ENCODE measurements at places on chromosomes 1 and 21.

DNA sequence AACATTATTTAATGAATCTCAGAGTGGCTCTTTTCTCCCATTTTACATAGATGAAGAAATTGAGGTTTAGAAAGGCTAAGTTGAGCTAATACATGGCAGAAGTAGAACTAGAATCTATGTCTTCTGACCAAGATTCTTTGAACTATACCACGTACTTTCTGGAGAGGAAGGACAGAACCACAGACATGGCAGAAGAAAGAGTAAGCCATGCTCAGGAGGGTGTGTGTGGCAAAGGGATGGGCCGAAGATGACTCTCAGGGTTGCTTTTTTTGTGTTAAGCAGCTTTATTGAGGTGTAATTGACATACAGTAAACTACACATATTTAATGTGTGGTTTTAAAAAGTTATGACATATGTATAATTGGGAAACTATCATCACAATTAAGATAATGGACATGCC is 69.5 kb downstream of the PEX14 start:
- no peak for DNase-seq

DNA sequence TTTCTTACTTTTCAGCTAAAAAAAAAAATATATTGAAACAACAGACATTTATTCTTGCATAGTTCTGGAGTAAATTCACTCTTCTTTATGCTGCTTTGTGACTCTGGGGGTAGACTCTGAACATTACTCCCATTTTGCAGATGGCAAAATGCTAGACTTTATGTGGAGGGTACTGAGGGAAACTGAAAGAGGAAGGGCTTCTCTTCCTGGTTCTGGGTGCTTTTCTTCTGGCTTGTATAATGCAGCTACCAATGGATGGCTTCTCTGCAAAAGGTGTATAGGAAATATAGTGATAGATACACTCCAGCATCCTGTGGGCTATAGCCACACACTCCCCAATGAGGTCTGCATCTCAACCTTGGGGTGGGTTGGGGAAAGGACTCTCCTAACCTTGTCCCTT is 19.7 kb upstream of the ZBTB40 start:
- no peak for DNase-seq

DNA sequence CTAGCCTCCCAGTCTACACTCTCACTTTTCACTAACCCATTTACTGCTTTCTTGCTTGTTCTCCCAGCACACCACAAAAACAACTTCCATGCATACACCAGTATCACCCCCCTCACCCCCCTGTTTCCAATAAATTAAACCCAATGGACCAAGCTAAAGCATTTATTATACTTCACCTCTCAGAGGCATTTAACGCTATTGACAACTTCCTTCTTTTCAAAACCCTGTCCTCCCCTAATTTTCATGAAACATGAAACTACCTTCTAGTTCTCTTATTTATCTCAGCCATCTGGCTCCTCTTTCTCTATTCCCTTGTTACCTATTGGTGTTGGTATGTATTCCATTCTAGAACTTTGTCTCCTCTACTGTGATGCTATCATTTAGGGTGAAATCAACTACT is 32.3 kb downstream of the PTPRC start:
- DNase-seq: no peak

GRCh38 chr1:117753652-117754051 is 147.8 kb downstream of the TENT5C start:
- no peak for DNase-seq

GRCh38 chr1:1777950-1778662 is at the start of gene NADK:
TSS of gene NADK (minus strand) at chr1:1778470. CDS start at chr1:1765406, 13,064 bp downstream.
- peak; percentile 69 for DNase-seq

DNA sequence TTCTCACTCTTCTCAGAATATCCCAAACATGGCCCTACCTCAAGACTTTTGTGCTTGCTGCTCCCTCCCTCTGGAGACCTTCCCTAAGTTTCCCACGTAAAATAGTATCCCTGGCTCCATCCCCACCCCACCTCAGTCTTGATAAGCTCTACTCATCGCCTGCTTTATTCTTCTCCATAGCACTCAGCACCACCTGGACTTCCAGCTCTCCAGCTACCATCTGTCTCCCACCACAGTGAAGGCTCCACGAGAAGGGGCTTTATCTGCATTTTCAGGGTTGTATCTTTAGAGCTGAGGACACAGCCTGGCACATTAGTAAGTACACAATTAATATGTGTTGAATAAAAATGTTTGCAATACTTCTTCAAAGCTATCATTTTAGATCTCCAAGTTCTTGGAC is 37.8 kb downstream of the MAB21L3 start:
- no peak for DNase-seq

DNA sequence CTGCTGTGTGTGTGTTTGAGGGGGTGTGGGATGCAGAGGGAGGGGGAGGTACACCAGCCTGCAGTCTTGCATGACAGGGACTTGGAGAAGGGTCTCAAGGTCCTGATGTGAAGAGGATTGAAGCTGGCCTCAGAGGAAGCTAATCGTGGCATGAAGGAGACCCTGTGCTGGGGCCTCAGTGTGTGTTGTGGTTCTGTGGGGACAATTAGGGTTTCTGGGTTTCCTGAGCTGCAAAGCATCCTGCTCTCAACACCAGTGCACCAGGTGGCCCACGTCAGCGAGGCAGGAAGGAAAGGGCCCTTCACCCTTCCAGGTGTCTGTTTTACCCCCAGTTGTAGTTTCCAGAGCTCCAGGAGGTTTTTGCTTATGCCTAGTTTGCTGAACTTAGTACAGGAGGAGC is 52.8 kb downstream of the TENT5C start:
- no peak for DNase-seq

GRCh38 chr1:204692325-204692840 is 6.8 kb upstream of the LRRN2 start:
- no peak for DNase-seq

DNA sequence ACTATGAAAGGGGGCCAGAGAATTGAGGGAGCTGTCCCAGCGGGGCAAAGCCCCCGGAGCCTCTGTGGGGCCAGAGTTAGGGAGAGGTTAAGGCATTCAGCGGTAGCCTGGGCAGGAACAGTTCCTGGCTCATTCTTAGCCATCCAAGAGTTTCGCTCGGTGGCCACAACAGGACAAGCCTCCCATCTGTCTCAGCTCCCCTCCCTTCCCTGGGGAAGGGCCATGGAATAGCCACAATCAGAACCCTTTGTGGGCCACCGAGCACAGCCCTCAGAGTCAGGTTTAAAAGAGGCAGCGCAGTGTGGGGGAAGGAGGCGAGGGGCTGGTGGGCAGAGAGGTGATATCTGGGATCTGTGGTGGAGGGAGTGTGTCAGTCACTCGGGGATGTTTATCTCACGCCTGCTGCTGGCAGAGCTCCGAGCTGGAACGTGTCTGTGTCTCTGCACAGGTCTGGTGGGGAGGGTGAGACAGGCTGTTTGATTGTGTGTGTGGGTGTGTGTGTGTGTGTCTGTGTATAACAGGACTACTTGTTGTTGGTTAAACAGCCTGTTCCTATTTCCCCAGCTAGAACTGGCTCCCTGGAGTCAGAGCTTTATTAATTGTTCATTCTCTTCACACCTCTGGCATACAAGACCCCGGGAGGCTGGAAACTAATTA is 49.6 kb upstream of the GOLT1A start:
- no peak for DNase-seq

GRCh38 chr1:45238846-45239245 is 32.4 kb upstream of the ZSWIM5 start:
- no peak for DNase-seq

GRCh38 chr1:27979151-27979858 is 19.5 kb downstream of the XKR8 start:
- DNase-seq: no peak

- no peak for DNase-seq
These were observed 18.8 kb downstream of the PPP1R12B start for GRCh38 chr1:202367271-202367670.

GRCh38 chr1:26358411-26359384 is 4.8 kb upstream of the CRYBG2 start:
- no peak for DNase-seq
